CD4-positive, CD25-positive, alpha-beta regulatory T cell (primary cell): ENCODE measurements at places on chromosomes 12 and 14.
A peak's percentile ranks its signal among the peaks of the same experiment; 100 is the strongest.

DNA sequence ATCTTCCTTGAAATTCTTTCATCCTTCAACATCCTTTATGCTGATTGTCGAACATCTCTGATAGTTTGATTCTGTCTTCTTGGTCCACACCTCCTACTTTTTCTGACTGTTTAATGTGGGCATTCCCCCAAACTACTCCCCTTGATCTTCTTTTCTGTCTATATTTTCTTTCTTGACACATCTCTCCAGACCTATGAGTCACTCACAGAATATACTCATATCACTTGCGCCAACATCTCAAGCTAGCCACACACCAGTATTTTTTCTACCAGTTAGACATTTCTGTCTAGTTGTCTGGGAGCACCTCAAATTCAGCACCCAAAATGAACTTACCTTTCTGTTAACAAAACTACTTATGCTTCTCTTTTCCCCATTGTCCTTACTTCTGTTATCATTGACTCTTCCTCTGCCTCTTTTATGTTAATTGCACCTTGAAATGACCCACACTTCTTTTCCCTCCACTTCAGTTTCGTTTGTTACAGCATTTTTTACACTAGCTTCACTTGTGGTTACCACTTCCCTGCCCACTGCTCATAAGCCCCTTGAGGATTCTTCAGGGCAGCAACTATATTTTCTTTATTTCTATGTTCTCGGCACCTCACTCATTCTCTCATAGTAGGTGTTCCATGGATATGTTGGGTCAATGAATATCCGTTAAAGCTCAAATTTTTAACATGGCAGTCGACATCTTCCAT, 33.5 kb downstream of the TSHR start:
- DNase-seq: peak; percentile 24

DNA sequence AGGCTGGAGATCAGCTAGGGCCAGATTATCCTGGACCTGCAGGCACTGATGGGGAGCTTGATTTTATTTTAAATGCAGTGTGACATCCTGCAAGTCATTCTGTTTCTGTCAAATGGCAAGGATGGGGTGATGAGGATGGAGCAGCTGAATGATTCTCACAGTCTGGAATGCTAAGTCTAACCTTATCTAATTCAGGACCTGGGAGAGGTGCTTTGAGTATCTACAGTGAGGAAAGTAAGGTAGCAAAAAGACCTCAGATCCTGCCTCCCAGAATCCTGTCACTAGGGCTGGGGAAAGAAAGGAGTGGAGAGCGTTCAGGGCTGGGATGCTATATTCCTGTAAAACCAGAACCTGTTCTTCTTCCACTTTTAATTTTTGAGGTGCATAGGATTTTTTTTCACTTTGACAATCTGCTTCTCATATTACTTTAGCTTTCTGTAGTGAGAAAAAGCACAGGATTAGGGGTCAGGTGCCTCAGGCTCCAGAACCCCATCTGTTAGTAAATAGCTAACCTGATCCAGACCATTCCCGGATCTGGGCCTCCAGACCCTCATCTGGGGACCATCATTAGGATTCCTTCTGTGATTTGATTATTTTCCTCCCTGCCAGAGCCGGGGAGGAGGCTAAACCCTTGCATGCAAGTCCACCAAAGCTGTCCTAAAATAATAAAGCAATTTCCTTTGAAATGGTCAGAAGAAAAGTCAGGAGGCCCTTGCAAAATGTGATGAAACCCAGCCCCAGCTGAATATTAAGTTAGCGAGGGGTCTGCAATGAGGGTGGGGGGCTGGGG, 54.7 kb downstream of the ASCL1 start:
- DNase-seq: no peak

- no peak for DNase-seq
Measured at GRCh38 chr14:104512771-104513640, 66.6 kb upstream of the C14orf180 start.

- peak; percentile 44 for DNase-seq
Measured at GRCh38 chr14:67285876-67286452, 44.7 kb downstream of the PALS1 start.

GRCh38 chr12:24798335-24798734, 150.6 kb downstream of the BCAT1 start:
- DNase-seq: no peak

DNA sequence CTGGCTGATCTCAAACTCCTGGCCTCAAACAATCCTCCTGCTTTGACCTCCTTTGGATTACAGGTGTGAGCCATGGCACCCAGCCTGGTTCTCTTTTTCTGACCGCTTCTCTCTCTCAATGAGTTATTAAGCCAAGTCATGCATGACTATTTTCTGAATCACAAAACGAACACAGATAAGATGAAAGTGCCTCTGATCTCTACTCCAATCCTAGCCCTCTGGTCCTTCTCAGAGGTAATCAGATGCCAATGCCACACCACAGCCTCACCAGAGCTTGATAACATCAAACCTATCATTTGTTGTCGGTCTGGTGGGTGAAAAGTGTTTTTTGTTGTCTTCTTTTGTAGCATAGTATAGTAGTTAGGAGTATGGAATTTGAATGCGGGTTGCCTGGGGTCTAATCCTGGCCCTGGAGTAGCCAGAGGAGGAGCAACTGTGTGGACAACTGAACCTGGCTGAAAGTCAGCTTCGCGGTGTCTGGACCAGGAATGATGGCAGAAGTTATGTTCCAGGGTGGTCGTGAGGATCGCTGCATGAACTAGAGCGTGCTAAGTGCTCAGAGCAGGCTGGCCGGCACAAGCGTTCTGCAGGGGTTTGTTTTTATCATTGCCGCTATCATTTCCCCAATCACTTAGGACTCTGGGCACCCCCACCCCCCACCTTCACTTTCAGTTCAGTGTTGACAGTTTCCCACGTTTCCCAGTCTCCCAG, 77.9 kb downstream of the SPRING1 start:
- no peak for DNase-seq

DNA sequence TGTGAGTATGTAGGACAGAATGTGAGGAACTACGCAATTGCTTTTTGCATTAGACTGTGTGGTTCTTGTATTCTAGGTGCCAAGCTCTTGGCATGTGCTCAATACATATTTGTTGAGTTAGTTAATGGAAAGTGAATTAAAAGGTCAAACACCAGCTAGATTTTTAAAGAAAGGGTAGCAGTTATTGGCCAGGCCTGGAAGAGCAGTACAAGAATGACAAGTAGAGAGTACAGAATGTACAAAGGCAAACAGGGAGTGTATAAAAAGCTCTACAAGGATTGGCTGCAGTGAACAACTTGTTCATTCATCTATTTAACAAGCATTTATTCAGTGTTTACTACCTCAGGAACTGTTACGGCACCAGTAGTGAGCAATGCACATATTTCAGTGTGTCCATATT, 854.0 kb upstream of the SEL1L start:
- no peak for DNase-seq

GRCh38 chr12:105030820-105031807, 45.0 kb downstream of the NOPCHAP1 start:
- DNase-seq: peak; percentile 57

DNA sequence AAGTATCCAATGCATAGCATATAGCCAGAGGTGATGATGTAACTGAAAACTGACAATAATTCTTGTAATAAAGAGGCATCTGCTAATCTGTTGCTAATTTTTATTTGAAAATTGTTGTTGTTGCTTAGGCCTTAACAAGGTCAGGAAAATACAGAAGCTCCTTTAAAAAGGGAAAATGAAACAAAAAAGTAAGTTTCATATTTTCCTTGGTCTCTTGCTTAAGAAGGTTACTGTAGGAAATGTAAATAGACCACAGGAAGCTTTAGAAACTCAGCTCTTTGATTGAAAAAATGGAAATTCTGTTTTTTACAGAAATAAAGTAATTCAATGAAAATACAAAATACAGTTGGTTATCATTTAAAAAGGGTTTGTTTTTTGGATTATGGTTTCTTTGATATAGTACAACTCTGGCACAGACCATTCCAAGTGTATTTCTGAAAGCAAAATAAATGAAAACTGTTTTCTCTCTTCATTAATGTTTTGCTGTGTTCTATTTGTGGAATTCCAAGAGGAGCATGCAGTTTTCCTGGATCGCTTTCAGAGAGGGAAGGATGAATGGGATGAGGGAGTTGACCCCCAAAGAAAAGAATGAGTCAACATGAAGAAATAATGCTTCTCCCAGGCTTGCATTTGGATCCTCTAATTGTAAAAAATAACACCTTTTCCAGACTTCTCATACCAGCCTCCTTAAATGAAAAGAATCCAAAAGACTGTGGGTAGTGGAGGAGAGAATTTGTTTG, 398.0 kb upstream of the FAR2 start:
- DNase-seq: no peak

DNA sequence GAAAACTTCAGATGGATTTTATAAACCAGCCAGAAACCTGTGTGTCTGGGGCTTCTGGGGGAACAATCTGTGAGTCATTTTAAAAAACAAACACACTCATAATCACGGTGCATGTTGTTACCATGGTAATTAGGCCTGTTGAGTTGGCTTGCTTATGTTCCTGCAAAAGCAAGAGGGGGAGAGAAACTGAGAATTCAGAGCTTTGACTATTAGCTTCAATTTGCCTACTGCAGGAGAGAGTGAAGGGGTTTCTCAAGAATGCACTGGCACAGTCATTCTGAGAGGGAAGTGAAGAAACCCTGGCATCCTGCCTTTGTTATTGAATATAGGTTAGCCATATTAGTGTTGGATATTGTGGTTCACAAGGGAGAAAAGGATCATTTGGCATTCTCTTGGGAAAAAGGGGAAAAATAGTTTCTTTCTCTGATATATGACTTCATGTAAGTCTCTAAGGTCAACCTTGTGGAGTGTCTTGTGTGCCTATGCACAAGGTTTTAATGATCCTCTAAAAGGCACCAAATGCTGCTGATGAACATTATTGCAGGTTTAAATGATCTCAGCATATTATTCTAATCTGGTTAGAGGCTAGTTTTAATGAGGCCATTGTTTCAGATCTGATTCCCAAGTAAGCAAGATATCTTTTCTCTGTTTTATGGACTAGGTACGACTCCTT, 12.9 kb downstream of the GNG2 start:
- DNase-seq: peak; percentile 33

DNA sequence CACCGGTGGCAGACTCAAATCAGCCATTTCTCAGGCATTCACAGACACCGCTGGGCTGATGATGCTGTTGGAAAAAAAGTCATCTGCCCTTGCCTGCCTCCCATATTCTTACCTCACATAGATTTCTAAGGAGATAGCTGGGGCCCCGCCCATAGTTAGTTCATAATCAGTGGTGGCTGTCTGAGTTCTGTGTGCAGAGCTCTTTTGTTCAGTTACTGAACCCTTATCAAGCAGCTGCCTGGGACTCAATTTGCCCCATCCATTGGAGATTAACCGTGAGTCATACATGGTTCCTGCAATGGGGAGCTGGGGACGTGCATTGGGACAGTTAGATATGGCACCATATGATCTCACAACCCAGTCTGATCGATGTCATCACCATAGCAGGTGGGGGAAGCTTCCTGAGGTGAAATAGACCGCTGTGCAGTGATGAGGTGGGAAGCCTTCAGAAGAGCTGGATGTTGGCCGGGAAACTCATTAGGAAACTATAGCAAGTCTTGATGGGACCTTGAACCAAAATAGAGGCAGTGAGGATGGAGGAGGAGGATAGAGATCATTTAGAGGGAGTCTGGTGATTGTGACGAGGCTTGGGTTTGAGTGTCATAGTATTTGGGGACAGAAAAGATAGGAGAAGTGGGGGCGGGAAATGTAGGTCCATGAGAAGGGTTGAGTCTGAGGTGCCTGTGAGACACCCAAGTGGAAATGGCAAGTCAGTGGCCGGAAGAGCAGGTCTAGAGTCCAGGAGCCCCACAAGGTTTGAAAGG, 147.8 kb downstream of the GCH1 start:
- no peak for DNase-seq

GRCh38 chr12:20459920-20460319, 91.6 kb downstream of the PDE3A start:
- DNase-seq: no peak

GRCh38 chr12:7042842-7043241, 17.7 kb upstream of the C1S start:
- DNase-seq: no peak

DNA sequence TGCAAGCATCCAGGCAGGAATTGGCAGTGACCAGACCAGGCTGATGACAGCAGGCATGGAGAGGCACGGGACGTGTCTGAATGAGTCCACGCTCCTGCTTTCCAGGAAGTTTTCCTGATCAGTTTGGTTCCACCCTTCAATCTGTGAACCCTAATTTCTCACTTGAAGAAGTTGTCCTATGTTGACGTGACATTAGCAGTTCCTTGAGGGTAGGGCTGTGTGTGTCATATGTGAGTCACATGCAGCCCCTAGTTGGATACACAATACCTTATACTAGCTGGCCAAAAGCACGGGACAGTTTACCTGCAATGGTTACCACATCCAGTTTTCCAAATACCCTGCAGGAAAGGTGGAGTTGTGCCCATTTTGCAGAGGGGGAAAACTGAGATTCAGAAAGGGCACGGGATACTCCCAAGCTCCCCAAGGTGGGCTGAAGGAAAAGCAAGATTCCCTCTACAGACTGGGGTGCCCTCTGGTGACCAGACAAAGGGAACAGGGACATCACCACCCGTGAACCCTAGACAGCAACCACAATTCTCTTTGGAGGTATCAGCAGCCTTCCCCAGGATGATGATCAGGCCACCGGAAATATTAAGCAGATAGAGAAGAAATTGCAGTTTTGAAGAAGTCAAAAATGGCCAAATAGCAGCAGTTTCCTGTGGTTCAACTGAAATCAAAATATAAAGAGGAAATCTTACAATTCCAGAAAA, 194.5 kb downstream of the PHETA1 start:
- no peak for DNase-seq
